ENCODE measurements at places on chromosomes 1 and 21. TPM values are rescaled to one million over a fixed set of nuclear protein-coding genes. Genes with fewer than 3 reads are reported as not detected.
A peak's percentile ranks its signal among the peaks of the same experiment; 100 is the strongest.

WLS gene
- 58.0 TPM for polyA plus RNA-seq

SLAMF8 gene
- 3.9 TPM for polyA plus RNA-seq

GRCh38 chr1:230113593-230114236 lies 46.7 kb downstream of the GALNT2 start:
- no peak for DNase-seq

DNA sequence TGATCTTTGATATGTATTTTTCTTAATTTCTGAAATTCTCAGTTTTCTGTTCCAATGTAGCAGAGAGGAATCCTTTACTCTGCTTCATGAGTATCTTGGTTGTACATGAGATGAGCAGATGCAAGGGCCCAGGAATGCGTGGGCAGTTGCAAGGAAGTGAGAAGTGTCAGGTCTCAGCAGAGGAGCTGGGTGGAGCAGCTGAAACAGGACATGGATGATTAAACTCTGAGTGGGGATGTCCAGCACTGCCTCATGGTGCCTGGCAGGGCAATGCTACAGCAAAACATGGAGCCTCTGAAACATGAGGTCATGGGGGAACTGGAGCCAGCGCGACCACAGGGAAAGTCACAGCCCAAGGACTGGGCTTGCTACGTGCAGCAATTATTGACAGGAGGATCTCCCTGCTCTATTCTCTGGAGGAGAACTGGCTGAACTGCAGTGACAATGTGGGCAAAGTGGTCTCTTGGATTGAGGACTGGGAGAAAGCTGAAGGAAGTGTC lies 48.4 kb downstream of the COLGALT2 start:
- no peak for DNase-seq

DNA sequence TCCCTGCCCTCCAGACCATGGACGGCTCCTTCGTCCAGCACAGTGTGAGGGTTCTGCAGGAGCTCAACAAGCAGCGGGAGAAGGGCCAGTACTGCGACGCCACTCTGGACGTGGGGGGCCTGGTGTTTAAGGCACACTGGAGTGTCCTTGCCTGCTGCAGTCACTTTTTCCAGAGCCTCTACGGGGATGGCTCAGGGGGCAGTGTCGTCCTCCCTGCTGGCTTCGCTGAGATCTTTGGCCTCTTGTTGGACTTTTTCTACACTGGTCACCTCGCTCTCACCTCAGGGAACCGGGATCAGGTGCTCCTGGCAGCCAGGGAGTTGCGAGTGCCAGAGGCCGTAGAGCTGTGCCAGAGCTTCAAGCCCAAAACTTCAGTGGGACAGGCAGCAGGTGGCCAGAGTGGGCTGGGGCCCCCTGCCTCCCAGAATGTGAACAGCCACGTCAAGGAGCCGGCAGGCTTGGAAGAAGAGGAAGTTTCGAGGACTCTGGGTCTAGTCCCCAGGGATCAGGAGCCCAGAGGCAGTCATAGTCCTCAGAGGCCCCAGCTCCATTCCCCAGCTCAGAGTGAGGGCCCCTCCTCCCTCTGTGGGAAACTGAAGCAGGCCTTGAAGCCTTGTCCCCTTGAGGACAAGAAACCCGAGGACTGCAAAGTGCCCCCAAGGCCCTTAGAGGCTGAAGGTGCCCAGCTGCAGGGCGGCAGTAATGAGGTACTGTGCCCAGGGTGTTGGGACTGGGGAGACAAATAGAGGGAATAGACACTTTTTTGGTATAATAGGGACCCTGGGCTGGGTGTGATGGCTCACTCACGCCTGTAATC lies 1.0 kb downstream of the ZBTB48 start:
- DNase-seq: peak; percentile 46

DNA sequence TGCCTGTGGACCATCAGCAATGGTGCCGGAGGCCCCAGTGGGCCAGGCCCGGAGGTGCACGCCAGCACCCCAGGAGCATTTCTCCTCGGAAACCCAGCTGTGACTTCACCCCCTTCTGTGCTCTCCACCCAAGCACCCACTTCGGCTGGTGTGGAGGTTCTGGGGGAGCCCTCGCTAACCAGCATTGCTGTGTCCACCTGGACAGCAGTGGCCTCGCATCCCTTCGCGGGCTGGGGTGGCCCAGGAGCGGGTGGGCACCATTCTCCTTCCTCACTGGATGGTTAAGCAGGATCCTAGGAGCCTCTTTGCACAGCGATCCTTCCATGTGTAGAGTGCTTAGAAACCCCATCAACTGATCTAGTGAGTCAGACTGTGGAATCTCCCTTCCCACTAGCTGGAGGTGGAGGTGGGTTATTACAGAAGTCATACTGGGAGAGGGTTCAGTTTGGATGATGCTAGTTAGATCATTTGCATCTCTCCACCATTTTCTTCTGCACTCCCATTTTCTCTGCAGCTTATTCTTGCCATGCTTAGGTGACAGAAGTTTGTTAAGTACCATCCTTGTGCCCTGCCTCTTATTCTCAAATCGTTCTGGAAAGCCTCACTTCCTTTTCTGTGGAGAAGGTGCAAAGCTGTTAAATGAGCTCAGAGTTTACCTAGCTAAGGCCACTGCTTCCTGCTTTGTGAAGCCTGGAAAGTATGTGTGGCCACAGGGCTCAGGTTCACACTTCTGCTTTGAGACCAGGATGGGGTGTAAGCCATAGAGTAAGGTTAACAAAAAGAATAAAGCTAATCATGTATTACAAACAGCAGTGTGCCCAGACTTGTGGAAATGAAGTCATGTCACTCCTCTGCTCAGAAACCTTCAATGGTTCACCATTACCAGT lies 32.3 kb downstream of the TBX19 start:
- DNase-seq: no peak

DNA sequence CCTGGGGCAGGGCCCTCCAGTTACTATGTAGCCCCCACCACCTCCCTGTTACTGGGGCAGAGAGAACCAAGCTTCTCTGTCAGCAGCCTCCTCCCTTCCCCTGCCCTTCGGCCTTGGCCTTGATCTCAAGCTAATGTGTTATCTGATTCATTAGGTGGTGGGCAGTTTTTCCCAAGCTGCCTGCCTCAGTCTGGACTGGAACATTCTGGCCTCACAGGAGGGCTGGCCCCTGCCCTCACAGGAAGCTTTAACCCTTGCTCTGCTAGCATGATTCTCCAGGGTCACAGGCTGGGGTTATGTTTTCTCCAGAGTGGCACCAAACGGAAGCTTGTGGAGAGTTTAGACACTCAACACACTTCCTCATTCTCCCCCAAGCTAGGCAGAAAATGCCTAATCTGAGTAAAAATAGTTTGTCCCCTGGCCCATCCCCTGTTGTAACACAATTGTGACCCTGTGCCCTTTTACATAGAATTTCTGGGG lies 37.2 kb upstream of the SLC6A9 start:
- DNase-seq: no peak

Data from small intestine (tissue), 16 donors.